ENCODE measurements at places on chromosomes 3 and 15.
A peak's percentile ranks its signal among the peaks of the same experiment; 100 is the strongest.

GRCh38 chr3:159902546-159903314 is 85.9 kb upstream of the IL12A start:
- DNase-seq, result no peak

DNA sequence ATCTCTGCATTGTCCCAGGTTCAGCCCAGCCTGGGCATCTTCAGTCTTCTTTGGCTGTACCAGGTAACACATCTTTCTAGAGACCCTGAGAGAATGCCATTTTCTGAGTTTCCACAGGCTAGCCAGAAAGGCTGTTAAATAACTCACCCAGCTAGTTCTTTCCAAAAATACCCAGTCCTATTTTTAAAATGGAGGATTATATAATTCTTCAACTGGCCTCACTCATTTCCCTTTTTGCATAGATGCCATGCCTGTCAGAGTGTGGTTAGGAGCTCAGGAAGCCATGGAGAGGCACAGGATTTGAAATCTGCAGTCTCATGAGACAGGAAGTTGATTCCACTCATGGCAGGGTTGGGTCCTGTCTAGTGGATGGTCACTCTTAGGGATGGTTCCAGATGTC is 39.8 kb downstream of the CEMIP start:
- no peak for DNase-seq

- no peak for DNase-seq
These were observed 30.8 kb downstream of the BOC start for GRCh38 chr3:113242096-113242581.

DNA sequence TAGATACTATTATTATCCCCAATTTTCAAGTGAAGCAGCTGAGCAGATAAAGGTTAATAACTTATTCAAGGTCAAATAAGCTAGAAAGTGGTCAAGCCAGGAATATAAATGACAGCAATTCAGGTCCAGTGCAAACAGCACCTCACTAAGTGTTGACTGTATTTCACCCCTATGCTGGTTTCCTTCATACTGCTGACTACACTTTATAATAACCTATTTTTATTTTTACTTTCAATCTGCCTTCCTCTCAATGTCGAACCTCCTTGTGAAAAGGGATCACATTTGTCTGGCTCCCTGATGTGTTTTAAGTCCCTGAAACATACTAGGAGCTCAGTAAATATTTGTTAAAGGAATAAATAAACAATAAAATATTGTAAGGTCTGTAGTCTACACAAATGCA is 146.1 kb downstream of the NAALADL2 start:
- no peak for DNase-seq

DNA sequence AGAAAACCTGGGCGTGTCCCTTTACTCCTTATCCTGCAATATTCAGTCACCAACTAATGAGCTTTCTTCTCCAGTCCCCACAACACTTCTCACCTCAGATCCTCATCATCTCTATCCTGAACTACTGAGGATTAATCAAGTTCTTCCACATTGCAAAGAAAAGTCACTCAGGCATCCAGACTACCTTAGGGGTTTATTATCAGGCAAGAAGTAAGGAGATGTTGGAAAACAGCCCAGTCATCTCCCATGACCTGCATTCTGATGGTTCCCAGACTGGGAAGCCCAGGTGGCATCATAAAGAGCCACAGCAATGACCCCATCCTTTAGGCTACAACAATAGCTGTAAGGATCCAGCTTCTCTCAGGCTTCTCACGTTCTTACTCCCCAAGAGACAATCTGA is 3.5 kb upstream of the TBC1D5 start:
- DNase-seq, result no peak

- DNase-seq, result peak; percentile 35
These were observed 93.3 kb downstream of the ADAMTSL3 start for GRCh38 chr15:83747050-83747717.

GRCh38 chr15:57570340-57570739 is 21.4 kb upstream of the MYZAP start:
- no peak for DNase-seq

GRCh38 chr3:61877359-61878138 is 316.2 kb downstream of the PTPRG start:
- no peak for DNase-seq

GRCh38 chr15:85296615-85297402 is 83.6 kb upstream of the AKAP13 start:
- peak; percentile 36 for DNase-seq

- no peak for DNase-seq
These were observed 18.9 kb upstream of the ATP8B4 start for GRCh38 chr15:50137893-50138292.

- no peak for DNase-seq
These were observed 181.2 kb upstream of the NR2E3 start for GRCh38 chr15:71628988-71629770.

- DNase-seq, result no peak
These were observed 881.5 kb downstream of the VGLL3 start for GRCh38 chr3:86109434-86109833.

Measured in skeletal muscle cell (primary cell).